ENCODE measurements at places on chromosomes 2 and 18. TPM values are rescaled to one million over a fixed set of nuclear protein-coding genes. Genes with fewer than 3 reads are reported as not detected.

- DNase-seq, result no peak
These were observed 120.9 kb upstream of the COL3A1 start for GRCh38 chr2:188853307-188853706.

GRCh38 chr2:30303095-30303494 lies 71.8 kb downstream of the LBH start:
- DNase-seq, result no peak

DNA sequence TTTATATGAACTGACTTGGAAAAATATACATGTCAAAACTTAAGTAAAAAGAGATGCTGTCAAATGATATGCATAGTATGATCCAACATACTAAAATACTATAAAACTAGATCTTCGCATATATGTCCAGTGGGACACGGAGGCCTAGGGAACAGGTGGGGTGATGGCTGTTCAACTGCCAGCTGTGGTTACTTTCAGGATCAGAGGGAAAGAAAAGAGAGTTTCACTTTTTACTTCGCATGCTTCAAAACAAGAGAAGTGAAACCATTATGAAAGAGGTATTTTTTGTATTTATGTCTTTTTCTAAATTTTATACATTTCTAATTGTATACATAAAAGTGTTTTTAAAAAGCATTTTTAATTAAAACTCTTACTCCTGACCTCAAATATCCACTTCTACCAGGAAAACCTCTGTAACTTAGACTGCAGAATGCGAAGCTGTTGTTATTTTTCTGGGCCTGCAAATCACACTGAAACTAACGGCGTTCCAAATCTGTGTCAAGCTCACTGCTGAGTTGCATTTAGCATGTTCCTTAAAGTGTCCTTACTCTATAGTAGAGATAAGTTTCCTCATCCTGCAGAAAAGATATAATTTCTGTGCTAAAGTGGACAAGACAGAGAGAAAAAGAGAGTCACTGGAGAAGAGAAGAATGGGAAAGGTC lies 97.8 kb upstream of the SLC35G4 start:
- DNase-seq, result no peak

Gene TTC27
- 18.4 TPM for total RNA-seq

Data from mesothelial cell of epicardium (in vitro differentiated cells).